Activated CD8-positive, alpha-beta T cell treated with anti-CD3 and anti-CD28 coated beads, Interleukin-2, amount 10 ng/mL, durations not matched to agents 7 days and 5 days (primary cell): ENCODE measurements at places on chromosomes 6 and 20. TPM values are rescaled to one million over a fixed set of nuclear protein-coding genes. Genes with fewer than 3 reads are reported as not detected.
A peak's percentile ranks its signal among the peaks of the same experiment; 100 is the strongest.

- DNase-seq, result no peak
- H3K36me3 ChIP-seq, result peaks cover 79% of the 10 kb centered on the region
- H3K27me3 ChIP-seq, result no peaks in the 10 kb centered on the region
- no peak overlapping the region for H3K4me3 ChIP-seq
- H3K4me1 ChIP-seq, result peaks cover 87% of the 10 kb centered on the region
- H3K27ac ChIP-seq, result no peak overlapping the region
These were observed 113.9 kb downstream of the NFATC2 start for GRCh38 chr20:51428401-51429143.

- no peak overlapping the region for H3K27ac ChIP-seq
- H3K4me3 ChIP-seq, result no peak overlapping the region
- H3K36me3 ChIP-seq, result peaks cover 2% of the 10 kb centered on the region
- peaks cover 2% of the 10 kb centered on the region for H3K27me3 ChIP-seq
These were observed 74.5 kb downstream of the ALDH8A1 start for GRCh38 chr6:134875367-134875766.

GRCh38 chr6:70221025-70221714 lies 81.7 kb downstream of the COL9A1 start:
- H3K36me3 ChIP-seq, result no peaks in the 10 kb centered on the region
- no peaks in the 10 kb centered on the region for H3K4me1 ChIP-seq
- peaks cover 7% of the 10 kb centered on the region for H3K27me3 ChIP-seq
- no peak overlapping the region for H3K27ac ChIP-seq

- no peak for DNase-seq
- no peaks in the 10 kb centered on the region for H3K4me1 ChIP-seq
These were observed 13.6 kb downstream of the DEFB114 start for GRCh38 chr6:49950415-49950751.

Gene MYB
- total RNA-seq, result 8.2 TPM

Gene SCGN
- not detected for total RNA-seq

DNA sequence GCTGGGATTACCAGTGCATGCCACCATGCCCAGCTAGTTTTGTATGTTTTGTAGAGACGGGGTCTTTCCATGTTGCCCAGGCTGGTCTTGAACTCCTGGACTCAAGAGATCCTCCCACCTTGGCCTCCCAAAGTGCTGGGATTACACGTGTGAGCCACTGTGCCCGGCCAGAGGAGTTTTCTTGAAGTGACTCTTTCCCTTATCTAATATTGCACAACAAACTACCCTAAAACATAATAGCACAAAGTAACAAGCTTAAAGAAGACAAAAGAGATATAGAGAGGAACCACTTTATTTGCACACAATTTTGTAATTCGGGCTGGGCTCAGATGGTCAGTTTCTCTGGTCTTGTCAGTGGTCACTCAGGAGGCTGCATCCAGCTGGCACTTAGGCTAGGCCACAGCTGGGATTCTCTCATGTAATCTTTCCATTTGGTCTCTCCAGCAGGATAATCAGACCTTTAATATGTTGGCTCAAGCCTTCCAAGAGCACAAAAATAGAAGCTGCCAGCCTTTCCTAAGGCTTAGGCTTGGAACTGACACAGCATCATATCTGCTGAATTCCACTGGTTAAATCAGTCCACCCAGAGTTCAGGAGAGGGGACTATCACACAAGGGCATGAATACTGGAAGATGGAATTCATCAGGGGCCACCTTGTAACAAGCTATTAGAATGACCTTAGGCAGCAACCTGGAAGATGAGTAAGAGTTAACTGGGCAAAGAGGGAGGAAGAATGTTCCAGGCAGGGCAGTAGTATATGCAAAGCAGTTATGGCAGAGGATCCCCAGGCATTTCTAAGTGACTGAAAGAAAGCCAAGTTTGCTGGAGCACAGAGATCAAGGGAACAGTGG lies 56.7 kb upstream of the PNRC1 start:
- H3K36me3 ChIP-seq, result no peaks in the 10 kb centered on the region
- no peaks in the 10 kb centered on the region for H3K4me1 ChIP-seq
- H3K27me3 ChIP-seq, result peaks cover 10% of the 10 kb centered on the region
- no peak for DNase-seq

Gene FNDC1
- total RNA-seq, result not detected

Gene SSTR4
- not detected for total RNA-seq

- no peaks in the 10 kb centered on the region for H3K27me3 ChIP-seq
- DNase-seq, result peak; percentile 71
- peaks cover 61% of the 10 kb centered on the region for H3K4me1 ChIP-seq
- peak overlapping the region; percentile 99 for H3K4me3 ChIP-seq
- peaks cover 19% of the 10 kb centered on the region for H3K36me3 ChIP-seq
These were observed 1.6 kb upstream of the ATXN1 start for GRCh38 chr6:16762550-16763477.

- H3K27ac ChIP-seq, result no peak overlapping the region
- H3K4me1 ChIP-seq, result no peaks in the 10 kb centered on the region
- H3K36me3 ChIP-seq, result no peaks in the 10 kb centered on the region
- H3K27me3 ChIP-seq, result no peaks in the 10 kb centered on the region
- no peak overlapping the region for H3K4me3 ChIP-seq
These were observed 68.2 kb downstream of the TBX18 start for GRCh38 chr6:84696166-84696565.

GRCh38 chr6:125539892-125540291 lies 209.5 kb upstream of the HEY2 start:
- H3K27me3 ChIP-seq, result peaks cover 11% of the 10 kb centered on the region
- no peak overlapping the region for H3K4me3 ChIP-seq
- DNase-seq, result no peak
- no peak overlapping the region for H3K27ac ChIP-seq
- no peaks in the 10 kb centered on the region for H3K4me1 ChIP-seq
- no peaks in the 10 kb centered on the region for H3K36me3 ChIP-seq

Gene HLA-G
- total RNA-seq, result 4.6 TPM

Gene DACT2
- total RNA-seq, result not detected

Gene PPP1R16B
- 65.1 TPM for total RNA-seq

GRCh38 chr20:63092660-63093215 lies 86.0 kb upstream of the BHLHE23 start:
- H3K4me3 ChIP-seq, result no peak overlapping the region
- no peak overlapping the region for H3K27ac ChIP-seq
- H3K27me3 ChIP-seq, result no peaks in the 10 kb centered on the region
- no peaks in the 10 kb centered on the region for H3K4me1 ChIP-seq
- DNase-seq, result no peak
- no peaks in the 10 kb centered on the region for H3K36me3 ChIP-seq

Gene EXOC2
- 34.5 TPM for total RNA-seq

DNA sequence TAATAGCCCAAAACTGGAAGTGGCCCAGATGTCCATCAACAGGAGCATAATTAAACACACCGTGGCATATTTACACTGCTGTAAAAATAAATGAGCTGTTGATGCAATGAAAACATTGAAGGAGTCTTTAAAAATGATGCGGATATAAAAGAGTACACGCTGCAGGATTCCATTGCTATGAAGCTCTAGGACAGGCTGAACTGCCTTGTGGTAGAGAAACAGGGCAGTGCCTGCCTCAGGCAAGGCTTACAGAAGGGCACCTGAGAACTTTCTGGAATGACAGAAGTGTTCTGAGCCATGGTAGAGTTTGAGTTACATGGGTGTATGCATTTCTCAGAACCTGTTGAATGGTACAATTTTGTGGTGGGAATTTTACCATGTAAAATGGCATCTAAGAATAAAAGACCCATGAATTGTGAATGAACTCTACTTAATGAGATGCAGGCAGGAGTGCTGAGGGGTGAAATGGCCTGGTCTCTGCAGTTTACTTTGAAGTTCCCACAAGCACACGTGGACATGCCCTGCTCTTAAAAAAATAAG lies 45.3 kb upstream of the RIN2 start:
- no peak overlapping the region for H3K4me3 ChIP-seq
- no peaks in the 10 kb centered on the region for H3K36me3 ChIP-seq
- H3K4me1 ChIP-seq, result no peaks in the 10 kb centered on the region
- no peaks in the 10 kb centered on the region for H3K27me3 ChIP-seq
- H3K27ac ChIP-seq, result no peak overlapping the region
- DNase-seq, result no peak

GRCh38 chr6:153214436-153214835 lies 83.4 kb upstream of the RGS17 start:
- H3K27me3 ChIP-seq, result no peaks in the 10 kb centered on the region
- H3K4me1 ChIP-seq, result peaks cover 3% of the 10 kb centered on the region
- H3K4me3 ChIP-seq, result no peak overlapping the region
- H3K27ac ChIP-seq, result no peak overlapping the region
- no peaks in the 10 kb centered on the region for H3K36me3 ChIP-seq

GRCh38 chr6:83536034-83536646 lies 23.8 kb downstream of the PRSS35 start:
- no peaks in the 10 kb centered on the region for H3K36me3 ChIP-seq
- no peak overlapping the region for H3K4me3 ChIP-seq
- no peaks in the 10 kb centered on the region for H3K4me1 ChIP-seq
- peak; percentile 63 for DNase-seq
- H3K27me3 ChIP-seq, result no peaks in the 10 kb centered on the region

Gene FHL5
- total RNA-seq, result not detected

Gene KCNB1
- total RNA-seq, result not detected

DNA sequence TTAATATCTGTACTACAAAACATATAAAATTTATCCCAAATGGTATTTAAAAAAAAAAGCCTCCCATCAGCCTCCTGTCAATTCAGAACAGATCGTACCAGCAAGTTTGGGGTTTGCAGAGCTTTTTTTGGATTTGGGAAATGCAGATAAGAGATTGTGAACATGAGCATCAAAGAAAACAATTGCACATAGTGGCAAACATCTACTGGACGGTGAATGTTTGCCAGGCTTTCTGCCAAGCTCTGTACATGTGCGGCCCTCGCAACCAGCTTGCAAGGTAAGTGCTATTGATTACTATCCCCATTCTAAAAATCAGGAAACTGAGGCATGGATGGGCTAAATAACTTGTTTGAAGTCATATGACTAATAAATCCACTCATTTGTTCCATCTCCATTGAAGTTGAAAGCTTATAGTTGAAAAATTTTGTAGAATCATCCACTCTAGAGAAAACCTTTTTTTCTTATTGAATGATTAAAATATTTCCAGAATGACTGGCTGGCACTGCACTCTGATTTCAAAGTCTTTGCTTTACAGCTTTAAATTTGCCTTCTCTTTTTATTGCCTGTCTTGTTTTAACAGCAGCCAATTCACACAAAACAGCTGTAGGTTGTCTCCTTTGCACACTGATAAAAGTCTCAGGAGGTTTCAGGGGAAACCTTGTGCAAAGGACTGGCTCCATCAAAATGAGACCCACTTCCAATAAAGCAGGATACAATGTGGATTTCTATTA lies 37.4 kb upstream of the SIRT5 start:
- H3K4me3 ChIP-seq, result no peak overlapping the region
- no peak for DNase-seq
- H3K36me3 ChIP-seq, result no peaks in the 10 kb centered on the region
- peaks cover 3% of the 10 kb centered on the region for H3K4me1 ChIP-seq

- no peak overlapping the region for H3K4me3 ChIP-seq
- no peaks in the 10 kb centered on the region for H3K36me3 ChIP-seq
- H3K4me1 ChIP-seq, result peaks cover 17% of the 10 kb centered on the region
- H3K27me3 ChIP-seq, result peaks cover 50% of the 10 kb centered on the region
These were observed 1.8 kb upstream of the JPH2 start for GRCh38 chr20:44188752-44189151.

GRCh38 chr6:155004017-155004416 lies 8.9 kb downstream of the TIAM2 start:
- no peak overlapping the region for H3K27ac ChIP-seq
- peaks cover 4% of the 10 kb centered on the region for H3K27me3 ChIP-seq
- no peaks in the 10 kb centered on the region for H3K4me1 ChIP-seq
- DNase-seq, result no peak
- no peak overlapping the region for H3K4me3 ChIP-seq
- H3K36me3 ChIP-seq, result no peaks in the 10 kb centered on the region

GRCh38 chr20:53282217-53282955 lies 310.2 kb downstream of the TSHZ2 start:
- no peaks in the 10 kb centered on the region for H3K4me1 ChIP-seq
- H3K4me3 ChIP-seq, result no peak overlapping the region
- no peak for DNase-seq
- H3K27ac ChIP-seq, result no peak overlapping the region

Gene SIM1
- total RNA-seq, result not detected

DNA sequence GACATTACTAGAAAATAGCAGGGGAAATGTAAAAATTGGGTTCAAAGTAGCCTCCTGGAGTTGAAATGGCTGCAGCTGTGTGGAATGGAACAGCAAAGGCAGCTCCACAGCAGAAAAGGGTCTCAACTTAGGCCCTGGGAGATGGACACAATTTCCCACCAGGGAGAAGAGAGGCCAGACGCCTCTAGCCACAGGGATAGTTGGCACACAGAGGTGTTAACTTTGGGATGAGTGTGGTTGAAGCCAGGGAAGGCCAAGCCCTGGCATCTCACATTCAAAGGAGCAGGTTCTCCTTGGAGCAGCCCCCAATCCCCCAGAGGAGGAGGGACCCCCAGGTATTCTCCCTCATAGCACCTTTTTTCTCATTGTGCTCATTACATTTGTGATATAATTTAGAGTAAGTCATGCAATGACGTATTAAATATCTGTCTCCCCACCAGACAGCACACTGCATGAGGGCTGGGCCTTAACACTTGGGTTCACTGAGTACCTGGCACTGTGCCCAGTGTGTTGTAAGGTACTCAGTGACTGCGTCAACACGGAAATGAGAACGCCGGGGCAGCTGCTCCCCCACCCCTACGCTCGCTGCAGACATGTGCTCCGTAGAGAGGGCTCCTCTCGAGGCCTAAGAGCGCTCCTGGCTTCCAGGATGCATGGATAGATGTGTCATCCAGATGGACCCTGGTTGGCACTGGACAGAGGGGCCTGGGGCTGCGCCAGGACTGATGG lies 76.0 kb upstream of the CD93 start:
- no peaks in the 10 kb centered on the region for H3K36me3 ChIP-seq
- H3K4me3 ChIP-seq, result no peak overlapping the region
- no peak overlapping the region for H3K27ac ChIP-seq

DNA sequence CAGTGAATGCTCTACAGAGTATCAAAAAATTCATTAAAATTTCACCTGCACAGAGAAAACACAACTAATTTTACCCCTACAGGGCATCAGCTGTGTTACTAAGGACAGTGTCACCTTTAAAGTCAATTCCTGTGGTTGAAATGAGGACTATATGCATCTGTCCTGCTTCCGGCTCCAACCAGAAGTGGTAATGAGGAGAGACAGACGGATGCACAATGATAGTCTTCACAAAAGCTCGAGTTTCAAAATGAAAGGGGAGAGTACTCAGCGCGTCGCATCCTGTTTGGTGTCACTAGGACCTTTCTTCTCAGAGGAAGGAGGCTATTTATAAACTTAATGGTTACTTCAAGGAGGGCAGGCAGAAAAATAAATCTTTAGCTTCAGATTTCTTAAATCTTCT lies 86.5 kb downstream of the LYRM4 start:
- no peaks in the 10 kb centered on the region for H3K27me3 ChIP-seq
- peaks cover 59% of the 10 kb centered on the region for H3K4me1 ChIP-seq
- H3K36me3 ChIP-seq, result peaks cover 1% of the 10 kb centered on the region
- peak overlapping the region; percentile 72 for H3K4me3 ChIP-seq
- DNase-seq, result peak; percentile 88
- peak overlapping the region; percentile 98 for H3K27ac ChIP-seq
